ENCODE measurements at places on chromosomes 1 and 21.
A peak's percentile ranks its signal among the peaks of the same experiment; 100 is the strongest.

DNA sequence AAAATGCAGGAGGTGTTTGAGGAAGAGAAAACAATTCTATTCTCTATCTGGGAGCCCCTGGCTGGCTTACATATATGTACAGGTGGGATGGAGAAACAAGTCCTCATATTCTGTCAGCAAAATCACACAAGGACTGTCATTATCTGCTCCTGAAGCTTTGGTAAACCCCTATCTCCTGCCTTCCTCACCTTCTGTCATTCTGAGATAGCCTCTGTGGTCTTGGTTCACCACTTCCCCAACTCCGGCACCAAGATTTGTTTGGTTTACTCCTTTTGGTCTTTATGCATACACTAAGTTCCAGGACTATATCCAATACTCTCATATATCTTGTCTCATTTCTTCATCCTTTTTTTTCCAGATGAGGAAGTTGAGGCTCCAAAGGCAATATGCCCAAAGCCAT, 551.1 kb downstream of the PLPP3 start:
- DNase-seq: no peak

GRCh38 chr1:76463849-76464248, 389.3 kb downstream of the ST6GALNAC3 start:
- DNase-seq: peak; percentile 16

DNA sequence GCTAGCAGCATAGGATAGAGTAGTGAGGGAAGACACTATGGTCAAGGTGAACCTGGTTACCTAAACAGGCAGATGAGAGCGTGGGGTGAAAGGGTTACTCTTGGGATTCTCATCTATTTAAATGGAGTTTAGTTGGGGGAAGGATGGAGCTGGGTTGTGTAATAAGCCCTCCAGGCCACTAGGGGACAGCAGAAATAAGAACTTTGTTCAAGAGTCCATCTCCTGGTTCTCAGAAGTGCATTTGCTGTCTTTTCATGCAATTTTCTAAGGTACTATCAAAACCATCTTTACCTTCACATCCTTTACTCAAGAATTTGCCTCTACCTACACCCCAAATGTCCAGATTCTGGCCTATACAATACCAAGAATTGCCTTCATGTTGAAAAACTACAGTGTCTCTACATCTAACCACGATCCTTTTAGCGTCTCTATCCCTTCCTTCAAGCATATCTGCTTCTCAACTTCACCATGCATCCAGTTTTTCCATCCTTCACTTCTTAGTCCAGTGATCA, 28.0 kb downstream of the SLAMF1 start:
- DNase-seq: peak; percentile 61

- DNase-seq: no peak
Observed at GRCh38 chr1:91582431-91582921, 81.8 kb downstream of the CDC7 start.

DNA sequence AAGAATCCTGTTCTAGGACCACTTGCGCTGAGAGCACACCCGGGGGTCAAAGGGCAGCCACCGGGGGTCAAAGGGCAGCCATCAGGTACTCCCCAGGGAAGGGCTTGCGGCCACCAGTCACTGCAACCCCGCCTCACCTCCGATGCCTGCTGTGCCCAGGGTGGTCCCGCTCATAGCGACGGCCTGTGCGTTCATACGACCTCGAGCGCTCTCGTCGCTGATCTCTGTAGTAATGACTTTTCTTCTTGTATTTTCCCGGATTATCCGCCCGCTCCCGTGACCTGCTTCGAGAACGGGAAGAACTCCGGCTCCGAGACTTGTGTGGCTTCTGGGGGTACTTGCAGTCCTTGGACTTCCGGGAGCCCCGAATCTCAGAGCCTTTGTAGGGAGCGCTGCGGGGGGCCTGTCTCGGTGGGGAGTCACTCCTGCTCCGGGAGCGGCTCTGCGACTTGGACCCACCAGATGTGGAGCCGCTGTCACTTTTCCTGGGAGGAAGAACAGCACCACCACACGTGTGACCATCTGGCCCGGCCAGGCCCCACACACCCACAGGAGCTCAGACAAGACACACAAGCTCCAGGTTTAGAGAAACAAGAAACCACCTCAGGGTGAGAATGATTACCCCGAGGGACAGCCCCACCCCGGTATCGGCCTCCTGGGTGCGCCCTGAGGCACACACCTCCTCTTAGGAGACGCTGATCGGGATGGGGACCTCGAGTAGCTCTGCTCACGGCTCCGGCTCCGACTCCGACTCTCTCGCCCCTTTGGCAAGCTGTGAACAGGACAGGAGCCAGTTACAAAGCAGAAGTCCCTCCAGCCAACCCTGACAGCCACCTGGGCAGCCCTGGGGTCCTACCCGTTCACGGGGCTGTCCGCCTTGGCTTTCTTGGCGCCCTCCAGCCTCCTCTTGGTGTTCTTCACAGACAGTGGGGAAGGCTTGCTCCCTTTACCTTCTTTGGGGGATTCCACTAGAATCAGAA, 11.7 kb downstream of the CCNL2 start:
- DNase-seq: no peak

DNA sequence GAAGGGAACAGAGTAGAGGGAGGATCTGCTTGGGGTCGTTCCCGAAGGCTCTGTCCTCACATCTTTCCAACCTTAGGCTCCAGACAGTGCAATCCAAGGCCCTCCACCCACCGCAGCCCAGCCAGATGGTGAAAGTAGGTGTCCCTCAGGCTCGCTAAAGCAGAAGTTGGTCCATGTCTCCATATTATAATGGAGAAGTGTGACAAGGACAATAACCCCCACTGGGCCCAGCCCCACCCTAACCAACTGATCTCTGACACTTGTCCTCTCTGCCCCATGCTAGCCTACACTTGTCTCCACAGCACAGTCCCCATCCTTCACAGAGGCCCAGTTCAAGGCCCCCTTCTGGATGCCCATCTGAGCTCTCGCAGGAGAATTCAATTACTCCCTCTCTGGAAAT, 48.7 kb downstream of the DMAP1 start:
- DNase-seq: no peak

GRCh38 chr1:224087286-224087794, 26.6 kb upstream of the FBXO28 start:
- DNase-seq: no peak

DNA sequence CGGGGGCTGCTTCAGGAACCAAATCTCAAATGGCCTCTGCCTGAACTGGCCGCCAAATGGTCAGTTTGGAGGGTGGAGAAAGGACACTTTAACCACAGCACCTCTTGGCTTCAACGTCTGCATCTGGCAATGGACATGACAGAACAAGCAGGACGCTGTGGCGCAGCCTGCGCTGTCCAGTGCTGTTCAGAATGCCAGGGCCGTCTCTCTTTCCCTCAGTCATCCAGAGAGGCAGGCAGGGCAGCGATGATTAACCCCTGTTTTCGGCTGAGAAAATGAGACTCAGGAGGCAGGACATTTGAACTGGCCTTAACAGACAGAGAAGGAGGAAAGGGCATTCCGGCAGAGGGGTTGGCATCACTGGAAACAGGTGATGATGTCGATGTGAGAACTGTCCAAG, 48.6 kb downstream of the GLIS1 start:
- DNase-seq: no peak

- DNase-seq: peak; percentile 80
Observed at GRCh38 chr1:21439721-21440629, at the start of gene NBPF3. TSS of gene NBPF3 (plus strand) at chr1:21440137. CDS start at chr1:21445087, 4,950 bp downstream.

DNA sequence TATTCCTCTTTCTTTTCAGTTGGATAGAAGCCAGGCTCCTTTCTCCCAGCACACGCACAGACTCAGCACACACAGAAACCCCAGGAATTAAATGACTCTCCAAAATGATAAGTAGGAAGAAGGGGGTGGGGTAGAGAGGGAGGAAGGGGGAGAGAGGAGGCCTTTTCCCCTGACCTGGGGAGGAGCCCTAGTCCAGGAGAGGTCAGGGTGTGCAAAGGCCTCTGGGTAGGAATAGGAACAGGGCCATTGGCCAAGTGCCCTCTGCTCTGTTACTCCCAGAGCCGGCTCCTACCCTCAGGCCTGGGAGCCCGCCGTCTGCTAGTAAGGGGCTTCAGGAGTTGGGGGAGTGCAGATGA, 35.6 kb upstream of the PUM1 start:
- no peak for DNase-seq

DNA sequence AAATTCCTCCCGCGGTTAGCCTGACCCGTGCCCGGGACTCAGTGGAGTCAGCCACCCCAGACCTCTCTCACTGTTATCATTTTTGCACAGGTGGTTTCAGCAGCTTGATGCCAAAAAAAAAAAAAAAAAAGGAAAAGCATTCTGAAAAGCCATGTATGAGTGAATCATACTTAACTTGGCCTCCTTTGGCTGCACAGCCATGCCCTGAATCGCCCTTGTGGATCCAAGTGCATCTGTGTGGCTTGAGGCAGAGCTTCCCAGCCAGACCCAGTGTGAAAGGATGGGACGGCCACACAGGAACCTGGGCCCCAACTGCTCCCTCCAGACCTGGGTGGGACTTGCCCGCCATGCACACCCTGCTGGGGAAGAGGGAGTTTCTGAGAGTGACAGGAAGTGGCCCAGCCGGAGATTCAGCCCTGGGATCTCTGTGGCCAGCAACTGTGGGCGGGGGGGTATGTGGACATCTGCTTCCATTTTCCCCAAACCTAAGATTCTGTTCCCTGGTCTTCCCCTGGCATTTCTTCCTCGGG, 8.6 kb downstream of the YBEY start:
- DNase-seq: no peak

DNA sequence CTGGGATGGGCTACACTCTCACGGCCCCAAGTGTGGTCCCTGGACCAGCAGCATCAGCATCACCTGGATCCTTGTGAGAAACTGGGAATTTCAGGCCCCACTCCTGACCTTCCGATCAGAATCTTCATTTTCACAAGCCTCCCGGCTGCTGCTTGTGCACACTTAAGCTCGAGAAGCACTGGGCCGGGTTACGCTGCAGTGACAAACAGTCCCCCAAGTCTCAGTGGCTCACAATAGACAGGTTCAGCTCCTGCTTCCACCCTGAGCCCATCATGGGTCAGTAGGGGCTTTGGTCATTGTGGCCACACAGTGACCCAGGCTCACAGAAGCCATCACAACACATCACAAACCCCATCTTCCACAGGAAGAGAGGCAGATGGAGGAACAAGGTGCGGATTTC, 63.5 kb downstream of the FHAD1 start:
- DNase-seq: no peak

GRCh38 chr21:16302851-16303282, 573.1 kb downstream of the USP25 start:
- DNase-seq: no peak

- DNase-seq: peak; percentile 88
Observed at GRCh38 chr1:221712776-221713431, 29.0 kb downstream of the DUSP10 start.

DNA sequence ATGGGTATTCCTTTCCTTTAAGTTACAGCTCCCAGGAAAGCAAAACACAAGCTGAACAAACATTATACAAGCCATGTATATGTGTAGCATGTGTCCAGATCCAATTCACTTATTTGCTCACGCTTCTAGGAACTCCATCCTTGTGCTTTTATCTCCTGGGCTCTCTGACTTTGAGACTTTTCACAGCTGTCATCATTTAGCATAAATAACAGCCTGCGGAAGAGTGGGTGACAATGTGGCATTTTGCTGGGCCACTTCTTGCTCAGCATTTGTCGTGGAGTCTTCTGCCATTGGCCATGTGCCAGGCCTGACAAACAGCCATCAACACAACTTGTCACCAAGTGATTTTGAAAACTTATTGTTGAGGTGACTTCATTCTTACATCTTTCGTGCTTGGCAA, 164.3 kb downstream of the KIF26B start:
- no peak for DNase-seq

Data from activated CD4-positive, alpha-beta T cell treated with anti-CD3 and anti-CD28 coated beads, Interleukin-10, Interleukin-2, amounts not matched to agents 100 ng/mL and 50 ng/mL, durations not matched to agents 16 hours and 8 hours (primary cell).